Mucosa of gallbladder (tissue), 1 donor: ENCODE measurements at places on chromosomes 6 and 20. TPM values are rescaled to one million over a fixed set of nuclear protein-coding genes. Genes with fewer than 3 reads are reported as not detected.

- no peak for DNase-seq
Measured at GRCh38 chr20:57734754-57735153, 24.9 kb upstream of the PMEPA1 start.

GRCh38 chr6:3195695-3196497, 31.6 kb downstream of the TUBB2B start:
- no peak for DNase-seq

- no peak for DNase-seq
Measured at GRCh38 chr6:91852252-91852651, 1265.4 kb upstream of the MAP3K7 start.

DNA sequence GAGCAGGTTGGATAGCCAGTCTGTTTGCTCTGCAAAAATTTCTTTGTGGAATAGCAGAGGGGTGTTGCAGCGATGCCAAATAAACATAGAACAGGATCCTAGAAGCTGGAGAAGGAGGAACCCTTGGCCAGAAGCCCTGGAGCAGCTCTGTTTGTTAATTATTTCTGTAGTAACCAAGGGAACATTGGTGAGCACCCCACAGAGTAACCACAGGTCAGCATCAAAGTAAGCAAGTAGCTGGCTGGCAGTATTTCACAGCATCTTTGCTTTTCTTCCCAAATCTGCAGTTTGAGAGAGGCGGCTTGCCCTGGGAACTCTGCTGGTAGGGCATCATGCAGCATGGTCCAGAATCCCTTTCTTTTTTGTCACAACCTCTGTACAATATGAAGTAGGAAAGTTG, 12.7 kb upstream of the APMAP start:
- peak; percentile 74 for DNase-seq

The CNBD2 gene
- total RNA-seq: 3.3 TPM

The DNPH1 gene
- total RNA-seq: 58.2 TPM

GRCh38 chr6:31892821-31893220, 4.7 kb downstream of the EHMT2 start:
- no peak for DNase-seq

DNA sequence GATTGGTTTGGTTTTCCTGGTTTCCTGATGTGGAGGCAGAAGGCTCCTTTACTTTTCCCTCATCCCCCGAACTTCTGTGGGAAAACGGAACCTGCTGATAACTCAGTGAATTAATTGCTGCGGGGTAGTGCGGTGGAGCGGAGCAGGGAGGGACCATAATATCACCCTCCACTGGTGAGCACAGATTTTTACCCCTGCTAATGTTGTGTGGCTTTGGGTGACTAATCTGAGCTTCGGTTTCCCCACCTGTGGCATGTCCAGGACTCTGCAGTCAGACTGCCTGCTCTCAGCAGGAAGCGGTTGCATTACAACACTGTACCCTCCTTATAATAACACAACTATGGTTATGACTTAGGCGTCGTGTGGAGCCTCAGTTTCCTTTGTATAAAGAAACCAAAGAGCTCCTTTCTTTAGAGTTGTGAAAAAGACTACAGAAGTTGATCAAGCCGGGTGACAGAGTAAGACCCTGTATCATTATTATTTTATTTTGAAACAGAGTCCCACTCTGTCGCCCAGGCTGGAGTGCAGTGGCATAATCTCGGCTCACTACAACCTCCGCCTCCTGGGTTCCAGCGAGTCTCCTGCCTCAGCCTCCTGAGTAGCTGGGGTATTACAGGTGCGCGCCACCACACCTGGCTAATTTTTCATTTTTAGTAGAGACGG, 2.2 kb upstream of the ID1 start:
- no peak for DNase-seq

GRCh38 chr20:6277661-6278240, 154.9 kb upstream of the FERMT1 start:
- DNase-seq: no peak

- no peak for DNase-seq
Measured at GRCh38 chr6:90168693-90169131, 127.9 kb downstream of the BACH2 start.

The EYA2 gene
- total RNA-seq: 2.1 TPM

DNA sequence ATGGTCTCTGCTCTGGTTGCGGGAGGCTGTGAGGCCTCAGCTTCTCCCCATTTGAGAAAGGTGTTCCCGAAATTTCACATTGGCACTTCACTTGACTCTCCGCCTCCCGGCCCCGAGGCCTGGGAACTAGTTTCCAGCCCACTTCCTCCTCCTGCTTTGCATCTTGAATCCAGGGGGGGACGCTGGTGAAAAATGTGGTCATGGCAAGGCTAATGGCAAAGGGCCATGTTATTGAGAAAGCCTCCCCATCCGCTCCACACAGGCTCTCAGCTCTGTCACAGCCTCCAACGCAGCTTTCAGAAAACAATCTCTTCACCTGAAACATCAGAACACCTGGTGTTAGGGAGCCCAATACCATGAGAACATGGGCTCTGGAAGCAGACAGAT, 5.6 kb downstream of the PLAGL2 start:
- no peak for DNase-seq

- no peak for DNase-seq
Measured at GRCh38 chr6:45590226-45590625, 212.5 kb upstream of the SUPT3H start.

- no peak for DNase-seq
Measured at GRCh38 chr20:41645372-41645771, 27.2 kb upstream of the CHD6 start.

DNA sequence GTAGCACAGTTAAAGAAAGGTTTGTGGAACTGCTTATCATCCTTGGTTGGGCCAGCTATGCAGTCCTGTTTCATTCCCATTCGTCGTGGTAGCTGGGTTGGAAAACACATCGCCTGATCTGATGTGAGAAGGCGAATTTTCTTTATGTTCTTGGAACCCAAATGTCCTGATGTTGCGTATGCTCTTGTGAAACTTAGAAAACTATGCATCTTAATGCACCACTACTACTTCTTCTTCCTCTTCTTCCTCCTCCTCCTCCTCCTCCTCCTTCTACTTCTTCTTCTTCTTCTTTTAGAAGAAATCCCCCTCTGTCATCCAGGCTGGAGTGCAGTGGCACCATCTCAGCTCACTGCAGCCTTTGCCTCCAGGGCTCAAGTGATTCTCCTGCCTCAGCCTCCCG, 381.6 kb downstream of the UTRN start:
- DNase-seq: no peak

DNA sequence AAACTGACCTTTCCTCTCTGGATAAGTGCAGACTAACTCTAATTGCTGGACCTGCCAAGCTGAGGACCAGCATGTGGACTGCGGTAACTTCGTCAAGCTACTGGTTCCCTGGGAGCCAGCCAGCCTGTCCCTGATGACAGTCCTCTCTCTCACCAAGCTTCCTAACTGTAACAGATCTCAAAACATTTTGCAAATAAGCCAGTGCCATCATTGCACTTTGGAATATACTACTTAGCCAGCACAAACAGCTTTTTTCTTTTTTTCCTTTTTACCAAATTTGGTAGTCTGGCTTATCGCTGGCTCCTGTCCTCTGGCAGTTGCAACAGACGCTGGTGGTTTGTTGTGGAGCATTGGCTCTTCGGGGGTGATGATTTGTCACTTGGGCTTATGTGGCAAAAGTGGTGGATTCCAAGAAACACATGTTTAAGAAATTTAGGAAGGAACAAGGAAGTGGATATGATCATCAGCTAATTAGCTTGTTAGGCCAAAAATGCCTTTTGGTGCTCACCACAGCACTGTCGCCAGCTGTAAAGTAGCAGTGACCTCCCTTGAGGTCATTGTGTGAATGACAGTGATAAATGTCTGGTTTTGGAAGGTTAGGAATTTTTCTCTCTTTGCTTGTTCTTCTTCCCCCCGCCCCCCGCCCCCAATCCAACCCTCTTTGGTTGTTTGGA, 171.7 kb downstream of the CLIC5 start:
- no peak for DNase-seq

DNA sequence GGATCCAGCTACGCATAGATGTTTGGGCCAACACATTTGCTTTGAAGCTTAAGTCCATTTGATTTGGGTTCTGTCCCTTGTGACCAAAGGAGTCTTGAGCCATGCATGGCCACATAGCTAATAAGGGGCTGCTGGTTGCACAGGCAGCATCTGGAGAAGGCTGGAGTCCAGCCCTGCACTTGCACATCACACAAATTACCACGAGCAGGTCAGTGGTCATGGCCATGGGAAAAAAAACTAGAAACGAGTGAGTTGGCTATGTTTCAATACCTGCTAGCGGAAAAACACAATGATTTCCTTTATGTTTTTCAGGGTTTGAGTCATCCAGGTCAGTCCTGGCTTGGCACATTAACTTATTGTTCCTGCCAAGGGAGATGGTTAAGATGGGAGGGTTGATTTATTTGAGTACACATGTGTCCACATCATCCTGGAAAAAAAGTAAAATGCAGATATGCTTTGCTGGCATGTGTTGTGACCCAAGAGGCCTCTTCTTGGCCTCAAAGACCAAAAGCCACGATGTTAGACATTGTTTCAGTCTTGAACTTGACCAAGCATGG, 5.6 kb upstream of the STX16 start:
- DNase-seq: peak; percentile 47

The FOXQ1 gene
- total RNA-seq: 11.5 TPM

The XKR7 gene
- not detected for total RNA-seq

DNA sequence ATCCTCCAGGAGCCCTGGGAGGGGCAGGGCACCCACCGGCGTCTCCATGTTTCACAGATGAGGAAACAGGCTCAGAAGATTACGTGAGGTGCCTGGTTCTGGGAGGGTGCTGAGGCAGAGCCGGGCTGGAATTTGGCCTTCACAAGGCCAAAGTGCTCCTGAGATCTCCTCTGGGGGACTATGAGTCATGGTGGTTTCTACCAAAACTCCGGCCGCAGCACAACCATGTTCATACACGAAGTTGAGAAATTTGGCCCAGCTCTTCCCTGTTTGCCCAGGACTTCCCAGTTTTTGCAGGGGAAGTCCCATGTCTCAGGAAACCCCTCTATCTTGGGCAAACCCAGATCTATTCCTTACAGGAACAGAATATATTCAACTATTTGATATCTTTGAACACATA, 172.9 kb upstream of the CDYL start:
- DNase-seq: no peak

The FAM184A gene
- 1.0 TPM for total RNA-seq

GRCh38 chr20:3784216-3784853, 2.2 kb downstream of the CENPB start:
- no peak for DNase-seq

The BPIFB2 gene
- total RNA-seq: 0.17 TPM

The NMBR gene
- total RNA-seq: not detected

DNA sequence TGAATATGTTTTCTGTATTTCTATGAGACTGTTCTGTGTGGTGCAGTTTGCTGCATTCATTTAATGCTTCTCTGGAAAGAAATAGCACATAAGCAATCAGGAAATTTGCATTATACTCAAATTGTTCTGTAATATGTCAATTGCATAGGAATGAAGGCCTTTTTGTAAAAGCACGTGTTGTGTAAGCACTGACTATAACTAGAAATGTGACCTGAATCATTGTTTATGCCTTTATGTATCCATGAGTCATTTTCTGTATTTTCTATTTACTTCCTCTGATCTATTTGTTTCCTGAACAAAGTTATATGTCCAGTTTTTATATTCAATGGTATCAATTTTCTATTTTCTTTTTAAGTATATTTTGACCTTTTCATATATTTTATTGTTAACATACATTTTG, 1455.3 kb downstream of the GRIK2 start:
- DNase-seq: no peak

- no peak for DNase-seq
Measured at GRCh38 chr6:1244941-1245340, 67.0 kb upstream of the FOXQ1 start.

DNA sequence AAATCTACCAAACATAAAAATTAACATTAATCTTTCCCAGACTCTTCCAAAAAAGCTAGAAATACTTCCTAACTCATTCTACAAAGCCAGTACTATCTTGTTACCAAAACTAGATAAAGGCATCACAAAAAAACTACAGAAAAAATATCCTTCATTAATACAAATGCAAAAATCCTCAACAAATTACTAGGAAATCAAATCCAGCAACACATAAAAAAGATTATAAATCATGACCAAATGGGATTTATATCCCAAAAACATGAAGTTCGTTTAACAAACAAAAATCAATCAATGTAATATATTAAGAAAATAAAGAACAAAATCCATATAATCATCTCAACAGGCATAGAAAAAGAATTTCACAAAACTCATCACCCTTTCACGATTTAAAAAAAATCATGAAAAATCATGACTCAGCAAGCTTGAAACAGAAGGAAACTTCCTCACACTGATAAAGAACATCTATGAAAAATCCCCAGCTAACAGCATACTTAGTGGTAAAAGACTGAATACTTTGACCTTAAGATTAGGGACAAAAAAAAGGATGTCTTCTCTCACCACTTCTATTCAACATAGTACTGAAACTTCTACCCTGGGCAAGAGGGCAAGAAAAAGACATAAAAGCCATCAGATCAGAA, 43.2 kb downstream of the RANBP9 start:
- DNase-seq: no peak

DNA sequence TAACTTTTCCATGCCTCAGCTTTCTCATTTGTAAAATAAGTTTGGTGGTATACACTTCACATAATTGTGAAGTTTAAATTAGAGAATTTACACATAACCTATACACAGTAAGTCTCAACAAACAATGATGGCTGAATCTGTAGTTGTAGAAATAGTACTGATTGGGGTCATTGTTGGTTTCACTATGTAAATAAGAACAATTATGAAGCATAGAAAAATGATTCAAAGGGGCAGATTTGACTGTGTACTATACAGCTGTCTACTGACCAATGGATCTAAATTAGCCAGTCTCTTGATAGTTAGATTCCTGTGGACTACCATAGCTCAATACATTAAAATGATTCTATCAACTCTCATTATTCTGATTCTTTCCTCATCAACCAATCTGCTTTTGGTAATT, 181.1 kb upstream of the STXBP5 start:
- DNase-seq: no peak

DNA sequence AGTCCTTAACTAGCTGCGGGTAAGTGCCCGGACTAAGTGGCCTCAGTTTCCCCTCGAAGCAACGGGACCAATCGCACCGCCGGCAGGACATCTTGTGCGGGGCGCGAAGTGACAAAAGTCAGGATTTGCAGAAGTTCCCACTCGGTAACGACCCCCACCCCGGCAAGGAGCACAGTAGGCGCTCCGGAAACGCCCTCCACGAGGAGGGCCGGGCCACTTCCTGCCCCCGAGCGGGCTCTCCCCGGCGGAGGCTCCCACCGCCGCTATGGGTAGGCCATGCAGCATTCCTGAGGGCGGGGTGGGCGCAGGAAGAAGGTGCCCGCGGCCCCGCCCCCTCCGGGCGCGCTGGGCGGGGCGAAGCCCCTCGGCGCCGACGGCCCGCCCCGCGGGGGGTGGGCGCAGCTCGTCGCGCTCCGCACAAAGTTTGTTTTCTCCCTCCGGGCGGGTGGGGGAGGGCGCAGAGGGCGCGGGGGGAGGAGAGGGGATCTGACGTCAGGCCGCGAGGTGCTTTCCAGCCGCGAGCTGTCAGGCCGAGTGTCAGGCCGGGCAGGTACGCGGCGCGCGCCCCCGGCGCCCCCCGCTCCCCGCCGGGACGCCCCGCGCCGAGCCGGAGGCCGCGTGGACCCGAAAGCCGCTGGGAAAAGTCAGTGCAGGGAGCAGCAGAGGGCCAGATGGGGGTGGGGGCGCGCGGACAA, at the start of gene TGIF2:
TSS of gene TGIF2 (plus strand) at position 495 of the 695 bp plus-strand sequence. CDS start 5,178 bp downstream, outside the sequence.
- peak; percentile 84 for DNase-seq

GRCh38 chr6:137827411-137827940, 39.6 kb upstream of the TNFAIP3 start:
- no peak for DNase-seq
